CD4-positive, alpha-beta T cell treated with Interleukin-4 for 1 hour (primary cell): ENCODE measurements at places on chromosomes 16 and 17.

DNA sequence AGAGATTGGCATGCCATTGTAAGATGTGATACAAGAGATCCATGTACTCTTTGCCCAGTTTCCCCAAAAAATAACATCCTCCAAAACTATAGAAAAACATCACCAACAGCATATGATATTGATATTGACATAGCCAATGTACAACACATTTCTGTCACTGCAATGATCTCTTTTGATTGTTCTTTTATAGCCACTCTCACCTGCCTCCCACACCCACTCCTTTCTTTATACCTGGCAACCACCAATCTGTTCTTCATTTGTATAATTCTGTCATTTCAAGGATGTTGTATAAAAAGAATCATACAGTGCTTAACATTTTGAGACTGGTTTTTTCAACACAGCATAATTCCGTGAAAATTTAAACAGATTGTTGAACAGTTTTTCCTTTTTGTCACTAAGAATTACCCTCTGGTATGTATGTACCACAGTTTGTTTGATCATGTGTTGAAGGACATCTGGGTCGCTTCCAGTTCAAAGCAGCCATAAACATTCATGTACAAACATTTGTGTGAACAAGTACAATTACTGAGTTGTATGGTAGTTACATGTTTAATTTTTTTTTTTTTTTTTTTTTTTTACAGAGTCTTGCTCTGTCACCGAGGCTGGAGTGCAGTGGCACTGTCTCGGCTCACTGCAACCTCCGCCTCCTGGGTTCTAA is 9.9 kb downstream of the KRTAP9-1 start:
- DNase-seq = no peak

- no peak for DNase-seq
Observed at GRCh38 chr16:66081775-66082366, 284.6 kb upstream of the CDH5 start.

GRCh38 chr17:64020056-64020766 is at the start of gene ICAM2:
ICAM2 (minus strand) TSS chr17:64020633; CDS start chr17:64006691, 13,942 bp downstream.
- peak; percentile 97 for DNase-seq

DNA sequence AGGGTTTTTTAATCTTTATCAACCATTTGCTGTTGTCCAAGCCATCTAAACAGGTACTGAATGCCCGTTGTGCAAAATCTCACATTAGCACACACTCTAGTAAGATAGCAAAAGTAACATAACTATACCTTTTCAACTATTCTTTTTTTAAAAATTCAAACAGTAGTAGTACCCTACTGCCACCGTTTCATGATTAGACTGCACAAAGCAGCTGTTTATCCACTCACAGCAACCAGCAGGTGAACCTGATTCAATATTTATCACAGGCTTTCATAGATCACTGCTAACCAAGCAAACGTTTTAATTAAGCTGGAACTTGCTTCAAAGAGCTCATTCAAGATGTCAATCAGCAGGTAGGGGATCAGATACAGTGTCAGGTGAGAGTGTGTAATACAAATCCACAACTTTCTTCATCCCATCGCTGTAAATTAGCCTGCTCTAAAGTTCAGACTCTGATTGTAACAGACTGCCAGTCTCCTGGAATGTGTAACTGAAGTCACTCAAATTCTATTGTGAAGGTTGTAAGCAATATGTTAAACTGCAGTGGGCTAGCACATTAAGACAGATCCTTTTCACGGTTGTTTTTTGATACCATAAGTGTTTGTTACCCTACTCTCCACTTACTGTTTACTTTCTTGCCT is 47.3 kb downstream of the BRIP1 start:
- DNase-seq = no peak

DNA sequence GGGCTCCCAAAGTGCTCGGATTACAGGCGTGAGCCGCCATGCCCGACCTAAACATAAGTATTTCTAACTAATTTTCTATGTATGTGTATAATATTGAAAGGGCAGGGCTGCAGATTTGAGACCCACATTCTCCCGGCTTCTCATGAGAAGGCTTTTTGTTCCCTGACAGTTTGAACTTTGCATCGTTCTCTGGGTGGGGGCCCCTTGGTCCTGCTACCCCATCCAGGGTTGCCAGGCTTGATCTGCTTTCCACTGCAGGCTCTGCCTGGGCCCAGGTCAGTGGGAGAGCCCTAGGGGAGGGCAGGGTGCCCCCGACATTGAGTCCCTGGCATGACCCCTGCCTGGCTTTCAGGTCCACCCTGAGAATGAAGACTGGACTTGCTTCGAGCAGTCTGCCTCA is 32.3 kb downstream of the SEC14L5 start:
- DNase-seq = no peak

GRCh38 chr17:66995944-66996343 is 31.4 kb downstream of the CACNG4 start:
- DNase-seq = no peak

GRCh38 chr16:11781773-11782172 is 15.3 kb downstream of the ZC3H7A start:
- no peak for DNase-seq

- DNase-seq = no peak
Observed at GRCh38 chr17:42508426-42509165, 27.4 kb upstream of the NAGLU start.

DNA sequence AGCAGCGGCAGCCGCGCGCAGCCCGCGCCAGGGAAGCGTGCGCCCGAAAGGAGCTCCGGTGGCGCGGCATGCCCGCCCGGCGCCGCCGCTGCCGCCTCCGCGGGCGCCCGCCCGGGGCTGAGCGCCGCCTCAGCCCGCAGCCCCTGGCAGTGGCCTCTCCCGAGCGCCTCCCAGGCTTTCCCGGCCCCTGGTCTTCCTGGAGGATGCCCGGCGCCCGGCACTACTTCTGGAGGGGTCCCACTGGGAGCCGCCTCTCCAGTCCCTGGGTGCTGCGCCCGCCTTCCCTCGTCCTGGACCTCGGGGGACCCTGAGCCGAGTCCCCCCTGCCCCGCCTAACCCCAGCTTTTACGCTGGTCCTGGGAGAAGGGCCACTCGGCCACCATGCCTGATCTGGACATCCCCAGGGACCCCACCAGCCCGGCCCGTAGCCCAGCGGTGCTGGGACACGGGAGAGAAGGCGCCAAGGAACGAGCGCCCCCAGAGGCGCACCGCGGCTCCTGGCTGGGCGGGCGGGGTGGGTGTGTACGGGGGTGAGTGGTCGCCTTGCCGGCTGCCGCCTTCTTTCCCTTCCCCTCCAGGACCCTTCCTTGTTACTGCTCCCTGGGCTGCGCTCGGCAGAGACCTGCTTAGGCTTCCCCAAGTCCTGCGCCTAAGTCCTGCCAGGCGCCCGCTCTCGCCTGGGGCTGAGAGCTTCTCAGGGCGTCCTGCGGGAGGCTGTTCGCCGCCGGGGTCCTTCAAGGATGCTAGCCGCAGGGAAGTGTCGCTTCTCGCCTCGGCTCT is 704 bp downstream of the ASIC2 start:
- DNase-seq = no peak

GRCh38 chr17:50909765-50910605 is 43.8 kb upstream of the TOB1 start:
- peak; percentile 88 for DNase-seq

DNA sequence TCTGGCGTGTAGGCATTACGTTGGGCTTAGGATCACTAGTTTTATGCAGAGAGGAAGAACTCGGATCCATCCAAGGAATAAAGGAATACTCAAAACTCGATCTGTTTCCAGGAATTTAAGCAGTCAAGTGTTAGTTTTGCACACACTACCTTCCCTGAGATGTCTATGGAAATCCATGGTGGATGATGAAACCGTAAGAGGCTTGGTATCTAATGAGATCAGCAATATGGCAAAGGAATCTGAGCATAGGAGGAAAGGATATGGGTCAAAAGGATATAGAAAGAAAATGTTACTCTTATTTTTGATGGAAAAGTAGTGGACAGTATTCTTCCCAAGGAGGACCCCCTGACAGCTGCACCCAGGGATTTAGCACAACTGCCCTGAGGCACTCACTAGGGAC is 59.6 kb downstream of the SMG6 start:
- DNase-seq = no peak

- DNase-seq = no peak
Observed at GRCh38 chr17:42214156-42214555, 19.9 kb upstream of the GHDC start.

DNA sequence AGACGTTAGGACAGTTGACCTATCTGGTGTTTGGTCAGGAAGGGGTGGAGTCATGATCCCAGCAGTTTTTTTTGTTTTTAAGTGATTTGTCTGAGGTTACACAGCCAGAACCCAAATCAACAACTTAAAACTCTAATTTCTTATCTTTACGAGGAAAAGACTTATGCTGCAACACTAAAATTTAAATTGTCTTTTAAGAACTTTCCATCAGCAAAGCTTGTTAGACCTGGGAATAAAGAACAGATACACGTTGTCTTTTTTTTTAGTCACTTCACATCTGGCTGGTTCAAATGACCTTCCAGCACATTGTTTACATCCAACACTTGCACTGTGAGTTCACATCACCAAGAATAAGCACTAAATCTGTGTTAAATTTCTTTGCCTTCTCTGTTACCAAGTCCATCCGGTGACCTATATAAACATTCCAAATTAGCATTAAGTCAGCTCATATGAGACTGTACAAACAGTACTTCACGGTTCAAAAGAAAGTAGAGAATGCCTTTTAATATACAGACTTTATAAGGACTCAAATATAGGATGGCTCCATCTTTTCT is 115.0 kb downstream of the HS3ST2 start:
- no peak for DNase-seq

GRCh38 chr17:68646626-68647526 is 45.7 kb upstream of the FAM20A start:
- no peak for DNase-seq

GRCh38 chr17:10729334-10730193 is at the start of gene TMEM220:
TMEM220 (minus strand) TSS chr17:10730023; CDS start chr17:10729851, 172 bp downstream.
- peak; percentile 27 for DNase-seq

DNA sequence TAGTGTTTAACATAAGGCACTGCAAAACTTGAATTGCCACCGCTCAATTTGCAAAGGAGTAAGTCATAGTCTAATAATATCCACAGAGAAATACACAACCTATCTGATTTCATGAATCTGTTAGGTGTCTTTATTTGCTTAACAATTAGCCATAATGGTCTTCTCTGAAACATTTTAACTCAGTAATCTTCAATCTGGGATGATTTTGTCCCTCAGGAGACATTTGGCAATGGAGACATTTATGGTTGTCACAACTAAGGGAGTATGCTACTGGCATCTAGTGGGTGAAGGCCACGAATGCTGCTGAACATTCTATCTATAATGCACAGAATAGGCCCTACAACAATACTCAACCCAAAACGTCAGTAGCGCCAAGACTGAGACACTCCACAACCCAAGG is 4.3 kb downstream of the UBE2G1 start:
- no peak for DNase-seq

GRCh38 chr16:77807021-77807420 is 18.7 kb downstream of the VAT1L start:
- DNase-seq = no peak

- DNase-seq = no peak
Observed at GRCh38 chr17:7710301-7710700, 5.3 kb downstream of the EFNB3 start.

GRCh38 chr16:86505185-86505898 is 5.0 kb upstream of the FOXF1 start:
- DNase-seq = no peak

DNA sequence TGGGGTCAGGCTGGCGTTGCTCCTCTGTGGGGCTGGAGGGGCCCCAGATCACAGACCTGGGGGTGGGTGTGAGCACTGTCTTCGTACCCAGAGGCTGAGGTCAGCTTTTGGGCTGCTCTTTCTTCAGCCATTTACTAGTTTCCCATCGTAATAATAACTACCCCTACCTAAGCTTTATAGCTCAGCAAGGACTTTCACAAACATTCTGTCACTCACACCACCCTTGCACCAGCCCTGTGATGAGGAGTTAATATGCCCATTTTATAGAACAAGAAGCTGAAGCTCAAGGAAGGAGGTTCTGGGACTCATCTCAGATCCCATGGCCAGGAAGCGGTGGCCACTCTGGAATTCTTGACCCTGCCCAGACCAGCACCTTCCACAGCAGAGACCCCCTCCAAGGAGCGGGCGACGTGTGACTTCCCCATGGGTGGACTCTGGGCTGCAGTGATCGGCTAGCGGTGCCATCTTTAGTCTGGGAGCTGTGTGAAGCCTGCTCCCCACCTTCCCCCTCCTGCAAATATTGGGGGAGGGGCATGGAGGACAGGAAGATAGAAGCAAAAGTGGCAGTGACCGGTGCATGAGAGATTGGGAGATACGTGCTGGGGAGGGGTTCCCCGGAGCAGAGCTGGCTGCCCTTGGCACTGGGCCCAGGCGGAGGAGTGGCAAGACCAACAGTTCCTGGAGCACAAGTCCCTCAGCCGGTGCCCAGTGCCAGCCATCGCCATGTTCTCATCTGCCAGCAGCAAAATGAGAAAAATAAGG is 81.8 kb upstream of the TOB1 start:
- DNase-seq = no peak

DNA sequence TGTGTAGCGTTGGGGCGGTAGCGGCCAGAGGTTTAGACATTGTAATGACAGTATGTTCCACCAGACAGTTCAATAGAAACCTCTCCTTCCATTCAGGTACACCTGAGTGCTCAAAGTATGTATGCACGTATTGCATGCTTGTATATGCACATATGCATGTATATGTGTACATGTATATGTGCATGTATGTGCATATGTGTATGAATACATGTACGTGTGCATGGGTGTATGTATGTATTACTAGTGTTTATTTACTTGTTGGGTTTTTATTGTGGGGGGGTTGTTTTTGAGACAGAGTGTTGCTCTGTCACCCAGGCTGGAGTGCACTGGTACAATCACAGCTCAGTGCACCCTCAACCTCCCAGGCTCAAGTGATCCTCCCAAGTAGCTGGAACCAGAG is 30.0 kb downstream of the BCO1 start:
- no peak for DNase-seq

- DNase-seq = no peak
Observed at GRCh38 chr17:81039854-81040758, 5.2 kb downstream of the BAIAP2 start.
